ENCODE measurements at places on chromosomes 5 and 9.

GRCh38 chr5:98510143-98510985 lies 263.1 kb upstream of the RGMB start:
- no peak for DNase-seq

GRCh38 chr5:116905885-116906284 lies 331.3 kb upstream of the SEMA6A start:
- DNase-seq: no peak

GRCh38 chr9:4298255-4299004 lies 1.4 kb downstream of the GLIS3 start:
- peak; percentile 59 for DNase-seq

DNA sequence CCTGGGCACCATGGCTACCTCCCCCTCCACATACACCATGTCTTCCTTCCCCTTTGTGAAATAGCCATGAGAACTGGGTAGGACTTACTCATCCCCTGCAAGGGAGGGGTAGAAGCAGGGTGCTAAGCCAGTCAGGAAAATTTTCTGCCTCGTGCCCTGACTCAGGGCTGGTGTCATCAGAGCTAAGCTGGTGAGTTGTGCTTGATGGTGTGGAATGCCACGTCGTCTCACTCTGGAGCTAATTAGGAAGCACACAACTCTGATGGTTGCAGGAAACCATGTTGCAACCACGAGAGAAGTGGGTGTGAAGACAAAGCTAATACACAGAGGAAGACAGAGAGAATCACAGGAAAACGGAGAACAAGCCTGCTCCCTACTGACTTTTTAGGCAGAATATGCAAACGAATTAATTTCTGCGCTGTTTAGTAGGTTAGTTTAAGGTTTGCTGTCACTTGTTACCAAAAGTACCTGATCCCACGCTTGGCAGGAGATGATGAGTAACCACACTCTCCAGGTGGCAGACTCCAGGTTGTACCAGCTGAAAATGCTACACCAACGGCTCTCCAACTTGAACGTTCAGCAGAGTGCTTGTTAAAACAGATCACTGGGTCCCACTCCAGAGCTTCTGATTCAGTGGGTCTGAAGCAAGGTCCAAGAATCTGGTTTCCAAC lies 54.5 kb downstream of the STK10 start:
- no peak for DNase-seq

DNA sequence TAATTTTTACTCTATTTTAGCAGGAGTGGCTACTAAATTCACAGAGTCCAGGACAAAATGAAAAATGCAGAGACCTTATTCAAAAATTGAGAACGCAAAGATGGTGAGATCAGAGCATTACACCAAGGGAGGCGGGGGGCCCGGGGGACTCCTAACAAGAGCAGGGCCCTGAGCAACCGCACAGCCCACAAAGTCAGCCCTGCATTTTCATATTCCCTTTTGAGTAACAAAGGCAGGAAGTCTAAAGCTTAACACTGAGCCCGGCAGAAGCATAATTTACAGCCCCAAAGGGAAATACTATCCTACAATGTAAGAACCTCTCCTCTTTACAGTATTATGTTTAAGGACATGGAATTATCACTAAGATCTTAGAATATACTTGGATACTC lies 69.4 kb downstream of the TLE1 start:
- no peak for DNase-seq

- no peak for DNase-seq
These were observed 647 bp downstream of the FREM1 start for GRCh38 chr9:14909601-14909960.

DNA sequence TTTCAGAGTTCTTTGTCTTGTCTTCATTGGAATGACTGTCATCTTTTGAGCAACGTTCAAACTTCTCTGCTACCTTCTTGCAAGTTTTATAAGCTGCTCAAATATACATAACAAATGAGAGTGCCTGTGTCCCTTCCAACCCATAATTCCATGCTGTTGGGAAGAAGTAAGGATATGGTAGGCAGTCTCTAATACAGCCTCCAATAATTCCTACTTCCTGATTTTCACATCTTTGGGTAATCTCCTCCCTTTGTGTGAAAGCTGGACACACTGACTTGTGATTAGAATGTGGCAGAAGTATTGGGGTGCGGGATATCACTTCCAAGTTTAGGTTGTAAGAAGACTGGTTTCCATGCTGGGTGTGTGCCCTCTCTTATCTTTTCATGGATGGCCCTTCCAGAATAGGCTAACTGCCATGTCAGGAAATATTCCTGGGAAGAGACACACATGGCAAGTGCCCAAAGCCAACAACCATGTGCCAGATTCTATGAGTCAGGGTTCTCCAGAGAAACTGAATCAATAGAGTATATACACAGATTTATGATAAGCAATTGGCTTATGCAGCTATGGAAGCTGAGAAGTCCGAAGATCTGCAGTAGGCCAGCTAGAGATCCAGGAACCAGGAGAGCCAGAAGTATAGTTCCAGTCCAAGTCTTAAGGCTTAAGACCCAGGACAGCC lies 531.3 kb downstream of the NTRK2 start:
- no peak for DNase-seq

- DNase-seq: no peak
These were observed 55.5 kb downstream of the GPBP1 start for GRCh38 chr5:57229313-57229712.

GRCh38 chr9:114028646-114029045 lies 49.5 kb downstream of the AMBP start:
- no peak for DNase-seq

DNA sequence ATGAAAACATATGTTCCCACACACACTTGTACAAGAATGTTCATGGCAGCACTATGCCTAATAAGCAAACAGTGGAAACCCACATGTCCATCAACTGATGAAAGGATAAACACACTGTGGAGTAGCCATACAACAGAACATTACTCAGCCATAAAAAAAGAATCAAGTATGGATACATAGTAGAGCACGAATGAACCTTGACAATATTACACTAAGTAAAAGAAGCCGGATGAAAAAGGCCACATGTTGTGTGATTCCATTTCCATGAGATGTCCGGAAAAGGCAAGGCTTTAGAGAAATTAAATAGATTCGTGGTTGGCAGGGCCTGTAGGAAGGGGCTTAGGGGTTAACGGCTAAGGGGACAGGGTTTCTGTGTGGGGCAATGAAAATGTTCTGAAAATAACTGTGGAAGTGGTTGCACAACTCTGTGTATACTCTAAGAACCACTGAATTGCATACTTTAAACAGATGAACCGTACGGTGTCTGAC lies 51.4 kb downstream of the COL23A1 start:
- DNase-seq: no peak

- no peak for DNase-seq
These were observed 16.6 kb upstream of the DCAF12 start for GRCh38 chr9:34143116-34143515.

DNA sequence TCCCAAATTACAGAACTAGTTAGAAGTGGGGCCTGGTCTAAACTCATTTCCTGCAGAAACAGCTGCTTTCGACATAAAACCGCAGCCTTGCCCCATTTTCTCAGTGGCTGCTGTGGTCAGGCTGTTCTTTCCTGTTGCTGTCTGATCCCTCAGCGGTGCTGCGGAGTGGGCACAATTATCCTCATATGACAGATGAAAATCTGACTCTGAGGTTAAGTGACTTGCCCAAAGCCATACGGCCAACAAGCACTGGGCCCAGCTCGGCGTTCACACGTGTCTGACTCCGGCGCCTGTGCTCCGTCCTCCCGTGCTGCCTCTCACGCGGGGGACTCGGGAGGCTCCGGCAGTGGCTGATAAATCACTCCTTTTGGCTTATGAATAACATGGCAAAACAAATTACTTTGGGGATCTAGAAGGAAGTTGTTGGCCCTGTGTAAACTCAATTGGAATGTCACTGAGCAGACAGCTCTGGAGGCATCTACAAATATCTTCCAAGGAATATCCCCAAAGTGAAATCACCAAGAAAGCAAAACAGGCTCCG lies 142.6 kb upstream of the LMX1B start:
- peak; percentile 50 for DNase-seq

GRCh38 chr5:159531554-159532105 lies 201.3 kb upstream of the IL12B start:
- DNase-seq: no peak

- DNase-seq: peak; percentile 83
These were observed 1.3 kb upstream of the ZNF366 start for GRCh38 chr5:72508241-72509170.

DNA sequence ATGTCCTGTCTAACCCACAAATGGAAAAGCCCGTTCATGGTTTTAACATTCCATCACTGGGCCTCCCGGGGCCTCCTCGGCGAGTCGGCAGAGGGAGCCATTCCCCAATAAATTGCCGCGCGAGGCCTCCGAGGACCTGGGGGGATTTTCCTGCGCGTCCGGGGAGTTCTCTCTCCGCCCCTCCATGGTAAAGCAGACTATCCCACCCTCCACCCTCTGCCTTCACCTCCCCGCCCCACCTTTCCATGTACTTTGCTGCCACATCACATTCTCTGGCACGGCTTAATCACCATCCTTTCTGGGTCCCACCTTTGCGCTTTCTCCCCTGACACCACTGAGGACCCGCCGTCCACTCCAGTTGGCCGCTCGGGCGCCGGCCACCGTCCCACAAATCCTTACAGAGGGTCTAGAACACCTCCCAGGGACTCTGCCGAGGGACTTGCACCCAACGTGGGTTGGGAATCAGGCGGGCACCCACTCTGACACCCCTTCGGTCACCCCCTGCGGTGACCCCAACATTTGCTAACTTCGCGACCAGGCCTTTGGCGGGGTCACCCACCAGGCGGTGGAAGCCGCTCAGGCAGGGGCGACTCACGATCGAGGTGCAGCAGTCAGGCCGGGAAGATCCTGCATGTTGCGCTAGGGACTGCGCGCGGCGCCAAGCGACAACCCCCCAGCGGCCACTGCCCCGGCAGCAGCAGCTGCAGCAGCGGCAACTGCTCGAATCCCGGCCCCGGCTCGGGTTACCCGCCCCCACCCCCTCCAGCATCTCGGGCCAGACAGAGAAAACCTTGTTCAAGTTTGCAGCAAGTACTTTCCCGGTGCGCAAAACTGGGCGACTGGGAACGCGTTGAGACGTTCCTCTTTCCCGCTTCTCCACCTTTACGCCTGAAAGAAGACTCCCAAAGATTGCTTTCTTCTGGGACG lies at the start of gene MEGF10:
MEGF10 (plus strand) TSS at position 778 of the 927 bp plus-strand sequence. CDS start 40,513 bp downstream, outside the sequence.
- DNase-seq: peak; percentile 70

DNA sequence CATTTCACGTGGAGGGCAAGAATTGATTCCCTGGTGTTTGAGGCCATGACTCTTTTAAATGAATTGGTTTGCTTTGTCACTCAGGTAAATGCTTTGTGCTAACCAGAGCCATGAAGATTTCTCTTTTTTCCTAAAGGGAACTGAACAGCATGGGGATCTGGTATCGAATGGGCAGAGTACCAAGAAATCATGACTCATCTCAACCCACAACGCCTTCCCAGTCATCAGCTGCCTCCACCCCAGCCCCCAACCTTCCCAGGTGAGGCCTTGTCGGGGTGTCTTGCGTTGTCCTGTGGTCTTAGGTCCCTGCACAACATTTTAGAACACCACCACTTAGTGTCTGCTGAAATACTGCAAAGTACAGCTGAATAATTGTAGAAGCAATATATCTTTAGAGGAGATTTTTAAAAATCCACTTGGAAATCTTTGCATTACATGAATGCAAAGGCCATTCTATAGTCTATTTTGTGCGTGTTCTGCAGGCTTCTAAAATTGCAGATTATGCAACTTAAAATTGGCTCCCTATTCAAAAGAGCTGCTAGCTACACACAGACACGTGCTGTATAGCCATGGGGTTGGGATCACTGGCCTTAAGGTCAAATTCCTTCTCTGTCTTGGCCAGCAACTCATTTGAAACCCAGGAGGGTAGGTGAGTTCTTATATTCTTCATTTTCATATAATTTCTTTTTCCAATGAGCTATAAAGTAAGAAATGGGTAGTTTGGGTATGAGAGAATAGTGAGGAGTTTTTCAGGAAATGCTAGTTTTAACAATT lies 69.0 kb downstream of the MVB12B start:
- no peak for DNase-seq

GRCh38 chr9:112065806-112066606 lies 109.1 kb downstream of the SUSD1 start:
- DNase-seq: no peak

DNA sequence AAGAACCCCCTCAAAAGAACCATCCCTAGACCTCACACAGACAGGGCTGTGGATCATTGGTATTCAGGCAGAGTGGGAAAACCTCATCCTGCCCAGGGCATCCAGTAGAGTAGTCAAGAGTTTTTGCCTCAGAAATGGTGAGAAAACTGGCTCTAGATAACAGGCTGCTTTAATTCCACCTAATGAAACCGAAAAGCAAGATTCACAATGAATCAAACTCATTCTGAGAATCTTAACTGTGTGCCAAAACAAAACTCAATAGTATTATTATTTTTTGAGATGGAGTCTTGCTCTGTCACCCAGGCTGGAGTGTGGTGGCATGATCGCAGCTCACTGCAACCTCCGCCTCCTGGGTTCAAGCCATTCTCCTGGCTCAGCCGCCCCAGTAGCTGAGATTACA lies 17.8 kb upstream of the NPM1 start:
- no peak for DNase-seq

DNA sequence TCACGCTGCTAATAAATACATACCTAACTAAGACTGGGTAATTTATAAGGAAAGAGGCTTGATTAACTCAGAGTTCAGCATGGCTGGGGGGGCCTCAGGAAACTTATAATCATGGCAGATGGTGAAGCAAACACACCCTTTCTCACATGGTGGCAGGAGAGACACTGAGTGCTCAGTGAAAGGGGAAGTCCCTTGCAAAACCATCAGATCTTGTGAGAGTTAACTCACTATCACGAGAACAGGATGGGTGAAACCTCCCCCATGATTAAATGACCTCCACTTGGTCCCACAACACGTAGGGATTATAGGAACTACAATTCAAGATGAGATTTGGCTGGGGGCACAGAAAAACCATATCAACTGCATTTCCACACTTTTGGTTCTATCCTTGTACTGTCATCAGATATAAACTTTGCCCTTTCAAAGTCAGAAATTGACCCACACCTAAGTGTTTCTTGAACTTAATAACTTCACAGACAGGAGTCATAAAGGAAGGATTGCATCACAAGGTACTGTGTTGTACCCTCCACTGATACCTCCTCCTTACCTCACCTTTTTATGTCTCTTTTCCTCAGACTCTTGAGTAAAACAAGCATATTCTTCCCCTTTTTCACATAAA lies 319.1 kb upstream of the PIK3R1 start:
- no peak for DNase-seq

DNA sequence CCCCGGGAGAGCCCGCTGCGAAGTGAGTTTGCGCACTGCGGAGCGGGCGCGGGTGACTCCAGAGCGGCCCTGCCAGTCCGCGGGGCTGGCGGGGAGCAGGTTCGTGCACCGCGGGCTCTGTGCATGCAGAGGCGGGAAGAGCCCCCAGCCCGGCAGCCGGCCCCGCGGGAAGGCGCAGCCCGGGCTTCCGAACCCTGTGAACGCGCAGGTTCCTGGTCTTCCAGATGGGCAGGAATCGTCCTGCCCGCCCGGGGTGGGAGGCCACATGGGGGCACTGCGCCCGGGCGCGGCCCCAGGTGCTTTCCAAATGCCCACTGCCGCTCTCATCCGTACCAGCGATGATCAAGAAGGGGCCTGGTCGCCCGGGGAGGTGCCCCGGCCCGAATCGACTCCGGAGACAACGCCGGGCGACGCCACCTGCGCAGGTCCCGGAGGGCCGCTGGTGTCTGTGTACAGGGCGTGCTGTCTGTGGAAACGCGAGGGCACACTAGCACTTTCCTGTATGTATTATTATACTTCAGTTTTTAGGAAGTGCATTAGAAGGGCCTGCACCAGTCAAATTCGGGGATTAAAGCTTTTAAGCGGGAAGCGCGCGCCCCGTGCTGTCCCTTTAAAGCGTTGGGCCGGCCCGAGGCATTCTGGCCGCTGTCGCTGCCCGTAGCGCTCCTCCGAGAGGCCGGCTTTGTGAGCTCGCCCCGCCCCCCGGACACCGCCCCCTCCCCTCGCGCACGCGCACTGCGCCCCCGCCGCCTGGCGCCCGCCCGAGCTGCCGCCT lies at the start of gene WDR5:
WDR5 (plus strand) TSS at position 740 of the 775 bp plus-strand sequence. CDS start 3,796 bp downstream, outside the sequence.
- peak; percentile 100 for DNase-seq

Data from GM20000 (cell line).